Epithelial cell of umbilical artery (primary cell): ENCODE measurements at places on chromosomes 1 and 21. TPM values are rescaled to one million over a fixed set of nuclear protein-coding genes. Genes with fewer than 3 reads are reported as not detected.

Gene LCE7A
- not detected in 2 replicates for total RNA-seq

Gene CELA2B
- total RNA-seq: not detected in 2 replicates

Gene AMY1B
- total RNA-seq: not detected in 2 replicates

Gene BACE2
- 124 and 149 TPM in 2 replicates for total RNA-seq

Gene LEFTY1
- under 0.01 TPM in 1 of 2 replicates, not detected in the other for total RNA-seq
